Uterine smooth muscle cell (primary cell): ENCODE measurements at places on chromosomes 6 and 20. TPM values are rescaled to one million over a fixed set of nuclear protein-coding genes. Genes with fewer than 3 reads are reported as not detected.

HUS1B gene
- total RNA-seq, result 1.1 and 1.4 TPM in 2 replicates

DDO gene
- total RNA-seq, result 2.9 and 3.0 TPM in 2 replicates

SLC16A10 gene
- total RNA-seq, result 0.12 and 0.33 TPM in 2 replicates

EYS gene
- total RNA-seq, result 0.11 TPM in 1 of 2 replicates, not detected in the other

CTCFL gene
- not detected in 2 replicates for total RNA-seq

OTOR gene
- total RNA-seq, result not detected in 2 replicates

RAB44 gene
- total RNA-seq, result under 0.01 TPM in 1 of 2 replicates, not detected in the other
